ENCODE measurements at places on chromosomes 3 and 15.
A peak's percentile ranks its signal among the peaks of the same experiment; 100 is the strongest.

- no peak for DNase-seq
These were observed 64.4 kb downstream of the MAGEF1 start for GRCh38 chr3:184647405-184647936.

DNA sequence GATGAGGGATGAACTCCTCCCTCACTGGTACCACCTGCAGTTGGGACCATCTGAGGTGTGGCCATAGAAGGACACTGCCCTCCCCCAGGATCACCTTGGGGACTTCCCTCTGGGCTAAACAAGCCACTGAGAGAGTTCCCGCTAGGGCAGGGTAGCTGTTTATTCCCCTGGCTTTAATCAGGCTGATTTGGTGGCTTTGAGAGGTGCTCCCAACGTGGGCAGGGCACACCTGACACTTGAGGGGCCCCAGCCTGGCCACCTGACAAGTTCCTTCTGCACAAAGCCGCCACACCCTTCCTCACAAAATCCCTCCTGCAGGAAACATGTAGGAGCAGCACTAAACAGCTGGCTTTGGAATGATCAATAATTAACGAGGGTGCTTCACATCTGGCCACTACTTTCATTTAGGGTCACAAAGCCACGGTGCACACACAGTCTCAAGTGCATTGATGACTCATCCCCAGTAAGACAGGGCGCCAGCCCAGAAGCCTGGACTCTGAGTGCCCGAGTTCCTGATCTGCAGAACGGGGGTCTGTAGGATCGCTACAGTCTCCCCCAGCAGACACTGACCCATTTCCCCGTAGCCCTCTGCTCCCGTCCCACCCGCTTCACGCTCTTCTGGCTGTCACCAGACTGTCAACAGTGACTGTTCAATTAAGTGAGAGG, 75.1 kb downstream of the ATP10A start:
- DNase-seq: no peak

- no peak for DNase-seq
These were observed 107.2 kb upstream of the RASGRP1 start for GRCh38 chr15:38671675-38672254.

- no peak for DNase-seq
These were observed 156.7 kb upstream of the SMAD3 start for GRCh38 chr15:66908744-66909095.

DNA sequence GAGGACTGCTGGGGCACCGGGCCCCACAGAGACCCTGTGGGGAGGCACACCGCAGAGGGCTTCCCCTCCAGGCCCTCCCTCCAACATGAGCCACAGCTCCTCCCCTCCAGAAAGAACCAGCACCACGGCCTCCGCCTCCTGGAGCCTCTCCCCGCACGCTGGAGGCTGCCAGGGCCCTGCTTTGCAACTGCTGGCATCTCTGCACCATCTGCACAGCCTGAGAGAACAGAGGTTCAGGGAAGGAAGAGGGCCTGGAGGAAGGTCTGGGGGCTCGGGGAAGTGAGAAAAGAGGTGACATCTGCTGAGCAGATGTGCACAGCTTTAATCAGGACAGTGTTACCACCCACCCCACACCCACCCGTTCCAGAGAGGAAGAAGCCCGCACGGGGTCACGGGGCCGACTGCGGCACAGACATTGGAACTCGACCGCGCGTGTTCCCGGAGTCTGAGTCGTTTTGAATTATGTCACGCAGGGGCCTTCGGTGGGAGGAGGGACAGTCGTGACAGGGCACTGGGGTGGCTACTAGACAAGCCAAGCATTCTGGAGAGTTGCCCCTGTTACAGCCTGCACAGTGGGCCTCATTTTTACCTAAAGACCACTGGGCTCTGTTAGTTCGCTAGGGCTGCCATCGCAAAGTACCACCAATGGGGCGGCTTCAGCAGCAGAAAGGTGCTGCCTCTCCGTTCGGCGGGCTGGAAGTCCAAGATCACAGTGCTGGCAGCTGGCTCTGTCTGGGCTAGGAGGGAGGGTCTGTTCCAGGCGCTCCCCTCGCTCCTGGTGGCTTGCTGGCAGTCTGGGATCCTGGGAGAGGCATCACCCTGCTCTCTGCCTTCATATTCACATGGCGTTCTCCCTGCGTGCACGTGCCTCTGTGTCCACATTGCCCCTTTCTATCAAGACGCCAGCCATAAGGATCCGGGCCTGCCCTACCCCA, 194.8 kb downstream of the XXYLT1 start:
- no peak for DNase-seq

DNA sequence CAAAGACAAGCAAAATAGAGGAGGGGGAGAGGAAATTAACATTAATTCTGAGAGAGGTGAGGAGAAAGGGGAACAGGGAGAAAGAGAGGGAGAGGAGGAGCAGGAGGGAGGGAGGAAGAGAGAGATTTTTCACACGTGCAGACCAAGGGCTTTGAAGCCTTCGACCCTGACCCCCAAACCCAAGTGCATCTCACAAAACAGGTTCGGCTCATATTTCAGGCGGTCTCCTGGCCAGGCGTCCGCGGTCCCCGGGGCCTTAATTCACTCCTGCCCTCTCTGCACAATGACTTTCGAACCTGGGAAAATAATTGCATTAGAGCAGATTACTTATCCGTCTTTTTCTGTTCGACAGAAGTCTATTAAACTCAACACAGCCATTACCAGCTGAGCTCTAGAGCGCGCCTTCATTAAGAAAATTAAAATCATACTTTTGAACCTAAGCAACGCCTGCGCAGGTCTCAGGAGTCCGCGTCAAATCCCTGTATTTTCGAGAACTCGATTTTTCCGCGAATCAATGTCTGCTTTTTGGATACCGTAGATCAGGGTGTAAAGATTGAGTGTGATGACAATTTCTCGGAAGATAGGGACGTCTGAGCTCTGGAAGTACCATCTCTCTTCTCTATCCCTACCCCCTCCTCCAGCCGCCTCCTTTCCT, 220.7 kb downstream of the MEIS2 start:
- no peak for DNase-seq

- DNase-seq: no peak
These were observed 82.1 kb downstream of the PYDC2 start for GRCh38 chr3:191543018-191543417.

GRCh38 chr3:121786485-121786884, 36.9 kb upstream of the GOLGB1 start:
- DNase-seq: no peak

DNA sequence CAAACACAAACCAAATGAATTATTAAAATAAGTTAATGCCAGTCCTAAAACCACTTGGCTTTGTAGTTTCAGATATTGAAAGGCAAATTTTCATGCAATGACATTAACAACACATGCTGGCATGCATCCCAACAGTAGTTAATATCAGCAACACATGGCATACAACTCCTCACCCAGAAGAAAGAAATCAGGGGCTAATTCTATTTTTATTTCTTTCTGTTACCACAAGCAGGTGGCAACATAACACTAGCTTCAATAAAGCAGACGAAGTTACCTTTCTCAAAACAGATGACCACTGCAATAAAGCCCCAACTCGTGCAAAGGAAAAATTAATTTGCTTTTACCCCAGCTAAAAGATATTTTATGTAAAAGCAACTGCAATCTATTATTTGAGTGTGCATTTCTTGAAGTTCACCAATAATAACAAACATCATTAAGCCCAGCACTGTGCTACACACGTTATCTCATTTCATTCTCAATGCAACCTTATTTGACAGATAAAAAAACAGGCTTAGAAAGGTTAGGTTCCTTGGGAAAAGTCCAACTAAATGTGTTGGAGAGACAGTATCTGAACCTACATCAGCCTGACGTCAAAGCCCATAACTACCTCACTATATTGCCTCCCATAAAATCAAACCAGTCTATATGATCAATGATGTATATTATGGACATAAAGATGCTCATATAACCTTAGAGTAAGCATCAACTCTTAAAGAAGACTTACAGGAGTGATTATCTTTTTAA, 2.8 kb downstream of the TOP2B start:
- DNase-seq: peak; percentile 13

DNA sequence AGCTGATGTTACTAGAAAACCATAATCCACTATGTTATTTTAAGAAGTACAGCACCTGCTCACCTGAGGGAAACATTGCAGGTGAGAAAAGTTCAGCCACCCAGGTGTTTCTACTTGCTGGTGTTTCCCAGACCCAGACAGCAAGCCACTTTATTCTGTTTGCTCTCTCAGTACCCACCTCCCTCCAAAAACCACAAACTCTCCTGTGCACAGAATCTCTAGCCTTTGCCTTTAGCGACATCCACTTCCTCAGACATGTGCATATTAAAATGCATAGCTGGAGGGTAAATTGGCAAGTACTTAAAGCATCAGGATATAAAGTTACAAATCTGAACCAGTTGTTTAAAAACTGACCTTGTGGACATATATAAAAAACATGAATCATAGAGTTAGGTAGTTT, 36.7 kb downstream of the VGLL3 start:
- no peak for DNase-seq
